ENCODE measurements at places on chromosomes 3 and 15.

DNA sequence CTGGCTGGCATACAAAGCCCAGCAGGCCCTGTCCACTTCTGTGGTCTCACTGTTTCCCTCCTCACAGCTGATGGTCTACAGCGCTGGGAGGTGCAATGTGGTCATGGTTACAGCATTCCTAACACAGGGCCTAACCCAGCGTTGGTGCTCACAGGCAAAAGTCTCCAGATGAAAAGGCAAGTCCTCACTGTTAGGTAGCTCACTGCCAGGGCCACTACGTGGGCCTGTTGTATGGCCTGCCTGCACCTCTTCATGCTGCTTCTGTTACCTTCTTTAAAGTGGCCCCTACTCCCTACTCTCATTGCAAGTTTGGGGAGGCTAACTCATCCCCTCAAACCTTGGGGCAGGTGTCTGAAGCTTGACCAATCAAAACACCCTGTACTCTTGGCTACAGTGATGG lies 31.3 kb downstream of the CCDC13 start:
- DNase-seq, result no peak

GRCh38 chr3:146557745-146558144 lies 13.3 kb upstream of the PLSCR1 start:
- no peak for DNase-seq

GRCh38 chr3:167167491-167167890 lies 212.6 kb downstream of the ZBBX start:
- DNase-seq, result no peak

GRCh38 chr3:100230710-100231109 lies 30.1 kb upstream of the TBC1D23 start:
- DNase-seq, result no peak

- no peak for DNase-seq
These were observed 85.2 kb upstream of the ZNF385D start for GRCh38 chr3:21836227-21836626.

- DNase-seq, result no peak
These were observed 210.2 kb downstream of the ADAMTS17 start for GRCh38 chr15:100131321-100132224.

GRCh38 chr15:101348643-101349042 lies 53.6 kb upstream of the SNRPA1 start:
- DNase-seq, result no peak

DNA sequence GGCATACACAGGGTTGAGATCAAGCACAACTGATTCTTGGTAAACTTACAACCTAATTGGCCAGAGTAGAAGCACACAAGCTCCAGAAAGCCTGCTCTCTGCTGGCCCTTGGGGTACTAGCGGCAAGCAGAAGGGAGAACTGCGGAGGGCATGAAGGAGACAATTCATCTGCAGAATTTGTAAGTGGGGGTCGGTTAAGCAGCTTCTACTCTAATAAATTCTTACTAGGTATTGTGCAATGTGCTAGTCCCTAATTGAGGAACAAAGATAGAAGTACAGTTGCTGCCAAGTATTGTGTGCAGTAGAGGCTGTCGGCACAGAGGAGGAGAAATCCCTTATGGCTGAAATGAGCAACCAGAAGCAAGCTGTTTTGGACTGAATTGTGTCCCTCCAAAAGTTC lies 91.2 kb upstream of the VEPH1 start:
- DNase-seq, result no peak

DNA sequence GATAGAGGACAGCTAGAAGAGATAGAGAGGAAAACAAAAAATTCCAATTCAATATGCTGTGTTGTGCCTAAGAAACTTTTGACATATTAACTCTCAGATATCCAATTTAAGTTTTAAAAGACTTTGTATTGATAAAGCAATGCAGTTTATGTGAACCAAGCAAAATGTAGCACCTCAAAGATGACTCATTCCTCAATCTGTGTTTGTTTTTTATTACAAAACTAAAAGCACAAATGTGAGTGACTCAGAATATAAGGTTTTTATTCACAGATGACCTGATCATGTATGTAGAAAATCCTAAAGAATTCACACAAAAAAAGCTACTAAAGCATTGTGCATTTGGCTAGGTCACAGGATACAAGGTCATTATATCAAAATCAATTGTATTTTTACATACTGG lies 11.1 kb downstream of the HCLS1 start:
- no peak for DNase-seq

DNA sequence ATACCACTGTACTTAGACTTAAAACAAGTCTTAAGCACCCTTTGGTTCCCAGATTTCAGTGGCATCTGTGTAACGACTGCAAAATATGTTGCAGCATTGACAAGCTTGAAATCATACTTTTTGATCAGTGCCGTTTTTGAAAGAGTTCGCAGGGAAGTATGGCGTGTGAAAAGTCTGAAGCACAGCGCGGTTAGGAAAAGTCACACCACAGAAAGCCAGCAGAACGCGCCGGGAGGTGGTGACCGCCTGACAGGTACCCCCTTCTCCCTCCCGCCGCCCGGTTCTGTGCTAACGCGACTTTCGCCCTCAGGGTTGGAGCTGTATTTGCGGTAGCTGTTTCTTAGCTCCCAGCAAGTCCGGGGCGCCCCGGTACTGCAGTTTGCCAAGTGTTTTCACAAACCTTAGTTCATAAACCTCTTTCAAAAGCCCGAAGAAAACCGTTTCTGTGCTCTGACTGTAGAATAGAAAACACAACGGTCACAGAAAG lies 481 bp upstream of the CRYBG3 start:
- DNase-seq, result peak; percentile 21

DNA sequence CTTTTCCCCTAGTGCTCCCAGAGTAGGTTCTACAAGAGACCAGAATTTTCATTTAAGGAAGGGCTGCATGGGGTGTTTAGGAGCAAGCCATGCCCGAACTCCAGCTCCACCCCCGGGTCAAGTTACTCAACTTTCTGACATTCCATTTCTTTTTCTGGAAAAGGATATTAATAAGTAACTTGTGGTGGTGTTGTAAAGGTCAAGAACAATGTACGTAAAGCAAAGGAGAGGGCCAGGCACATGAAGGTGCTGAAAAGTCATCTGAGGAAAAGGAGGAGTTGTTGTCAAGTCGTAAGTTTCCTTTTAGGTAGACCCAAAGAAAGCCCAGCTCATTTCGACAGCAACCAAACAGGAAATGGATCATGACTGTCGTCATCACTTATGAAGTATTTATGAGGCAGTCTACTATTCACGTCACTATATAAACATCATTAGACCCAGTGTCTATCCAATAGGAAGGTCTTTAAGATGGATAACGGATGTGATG lies 319.6 kb upstream of the IL12A start:
- DNase-seq, result peak; percentile 28

- no peak for DNase-seq
These were observed 1.2 kb upstream of the SLC22A13 start for GRCh38 chr3:38264353-38264771.

Data from retinal pigment epithelial cell (primary cell).